ENCODE measurements at places on chromosomes 6 and 20.

DNA sequence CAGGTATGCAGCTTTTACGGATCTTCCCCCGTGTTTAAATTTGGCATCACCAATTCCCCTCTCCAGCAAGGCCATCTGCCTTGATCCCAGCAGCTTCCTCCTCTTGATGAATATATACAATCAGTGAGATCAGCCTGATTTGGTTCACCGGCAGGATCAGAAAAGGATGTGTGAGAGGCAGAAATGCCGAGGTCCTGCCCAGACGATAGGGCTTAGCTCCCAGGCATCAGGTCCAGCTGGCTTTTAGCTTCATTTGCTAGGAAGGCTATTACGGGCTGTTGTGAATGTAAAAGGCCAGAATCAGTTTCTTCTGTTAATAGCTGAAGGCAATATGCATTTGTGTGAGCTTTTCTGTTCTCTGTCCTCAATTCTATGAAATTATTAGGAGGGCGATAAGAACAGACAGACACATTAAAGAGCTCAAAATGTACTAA, 372.8 kb downstream of the BTBD9 start:
- DNase-seq: no peak

DNA sequence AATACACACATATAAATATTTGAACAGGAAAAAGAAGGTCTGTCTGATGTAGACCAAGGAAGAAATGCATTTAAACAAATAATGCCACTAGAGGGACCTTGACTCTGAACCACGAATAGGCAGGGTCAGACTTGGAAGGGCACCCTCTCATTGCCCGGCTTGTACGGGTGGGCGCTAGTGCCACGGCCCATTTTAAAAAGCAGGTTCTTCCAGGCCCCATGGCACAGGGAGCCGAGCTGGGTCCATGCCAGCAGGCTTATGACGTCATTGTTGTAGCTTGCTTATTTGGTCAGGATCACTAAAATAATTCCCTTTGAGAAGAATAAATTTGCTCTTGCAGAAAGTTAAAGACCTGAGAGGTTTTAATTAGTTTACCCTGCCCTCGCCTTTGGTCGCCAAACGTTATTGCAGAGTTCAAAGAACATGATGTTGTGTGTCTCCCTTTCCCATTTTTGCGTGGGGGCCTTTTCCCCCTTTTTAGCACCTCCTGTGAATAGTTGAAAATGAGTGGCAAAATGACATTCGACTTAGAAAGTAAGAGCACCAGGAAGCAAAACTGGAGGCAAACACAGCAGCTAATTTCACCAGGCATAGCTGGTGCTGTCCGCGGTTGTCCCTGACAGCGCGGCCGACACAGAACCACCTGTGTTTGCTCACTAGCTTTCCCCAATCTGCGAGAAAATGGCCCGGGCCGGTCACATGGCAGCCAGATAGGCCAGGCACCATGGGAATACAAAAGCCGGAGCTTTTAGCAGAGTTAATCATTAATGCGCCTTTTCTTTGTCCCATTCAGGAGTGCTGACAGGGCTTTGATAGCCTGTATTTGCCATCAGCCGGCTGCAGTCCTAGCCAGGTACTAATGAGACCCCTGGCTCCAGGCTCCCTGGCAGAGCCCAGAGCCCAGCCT, 93.8 kb downstream of the FOXA2 start:
- DNase-seq: no peak

GRCh38 chr20:24106801-24107445, 118.3 kb upstream of the GGTLC1 start:
- no peak for DNase-seq

DNA sequence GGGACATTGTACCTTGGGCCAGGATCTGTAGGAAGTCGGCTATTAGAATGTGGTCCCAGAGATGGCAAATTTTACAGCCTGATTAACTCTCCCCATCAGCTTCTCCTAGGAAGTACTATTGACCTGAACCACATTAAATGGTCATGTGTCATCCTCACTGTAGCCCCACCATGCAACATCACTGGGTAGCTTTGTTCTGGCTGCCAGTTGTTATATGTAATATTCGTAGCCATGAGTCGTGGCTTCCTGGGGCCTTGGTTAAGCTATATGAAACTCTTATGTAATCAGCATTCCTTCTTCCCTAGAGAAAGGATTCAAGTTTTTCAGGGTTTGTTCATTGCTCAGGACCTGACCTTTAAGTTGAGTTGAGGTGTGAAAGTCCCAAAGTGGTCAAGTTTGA, 125.7 kb downstream of the ANKS1A start:
- no peak for DNase-seq

DNA sequence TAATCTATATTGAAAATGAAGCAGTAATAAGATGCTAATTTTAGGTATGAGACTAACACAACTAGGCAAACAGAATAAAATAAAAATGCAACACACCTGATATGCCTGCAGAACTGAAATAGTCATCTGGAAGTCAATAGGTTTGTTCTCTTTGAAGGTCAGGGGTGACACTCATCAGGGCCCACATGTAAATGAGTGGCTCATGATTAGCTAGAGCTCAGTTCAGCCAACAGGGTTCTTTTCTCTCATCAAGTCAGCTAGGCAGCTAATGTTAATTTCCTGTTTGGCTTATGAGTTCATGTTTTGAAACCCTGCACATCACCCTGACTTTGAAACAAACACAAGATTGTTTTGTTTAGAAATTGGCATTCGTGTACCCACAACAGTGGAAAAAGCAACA, 23.8 kb downstream of the SMLR1 start:
- no peak for DNase-seq

DNA sequence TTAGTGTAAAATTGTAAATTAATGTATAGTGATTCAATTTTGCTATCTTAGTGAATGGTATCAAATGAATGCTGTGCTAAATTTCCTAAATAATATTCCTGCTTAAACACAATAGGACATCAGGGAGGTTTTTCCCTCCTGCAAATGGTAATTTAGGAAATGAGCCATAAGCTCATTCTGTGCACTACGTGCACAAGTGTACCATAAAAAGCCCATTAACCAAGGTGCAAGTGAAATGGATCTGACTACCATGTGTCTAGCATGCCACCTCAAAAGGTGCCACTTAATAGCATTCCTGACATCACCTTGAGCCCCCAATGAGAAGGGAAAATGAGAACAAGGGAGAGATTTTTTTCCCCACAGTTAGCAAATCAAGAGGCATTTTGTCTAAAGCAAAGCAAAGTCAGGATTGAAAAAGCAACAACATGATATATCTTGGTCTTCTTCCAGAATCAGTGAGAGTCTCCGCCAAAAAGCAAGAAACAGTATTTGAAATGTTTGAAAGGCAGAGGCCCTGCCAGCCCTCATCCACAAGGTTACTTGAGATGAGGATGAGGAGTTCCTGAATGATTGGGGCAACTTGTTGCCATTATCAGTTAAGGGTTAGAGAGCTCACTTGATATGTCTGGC, 334.2 kb upstream of the RSPO3 start:
- DNase-seq: no peak

DNA sequence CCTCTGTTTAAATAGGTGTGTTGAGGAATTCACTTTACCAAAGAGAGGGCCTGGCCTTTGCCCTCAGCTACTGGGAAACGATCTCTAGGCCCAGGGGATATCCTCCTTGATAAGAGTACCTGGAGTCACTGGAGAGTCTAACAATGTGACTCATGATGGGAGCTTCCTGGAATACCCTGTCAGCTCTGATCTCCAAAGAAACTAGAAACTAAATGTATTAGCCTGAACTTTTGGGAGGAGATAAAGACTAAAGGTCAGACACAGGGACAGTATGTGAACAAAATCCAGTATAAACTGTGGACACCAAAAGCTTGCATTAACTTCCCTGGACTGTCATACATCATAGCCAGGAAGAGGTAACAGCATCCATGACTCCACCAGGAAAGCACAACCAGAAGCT, 148.5 kb downstream of the RNGTT start:
- no peak for DNase-seq

DNA sequence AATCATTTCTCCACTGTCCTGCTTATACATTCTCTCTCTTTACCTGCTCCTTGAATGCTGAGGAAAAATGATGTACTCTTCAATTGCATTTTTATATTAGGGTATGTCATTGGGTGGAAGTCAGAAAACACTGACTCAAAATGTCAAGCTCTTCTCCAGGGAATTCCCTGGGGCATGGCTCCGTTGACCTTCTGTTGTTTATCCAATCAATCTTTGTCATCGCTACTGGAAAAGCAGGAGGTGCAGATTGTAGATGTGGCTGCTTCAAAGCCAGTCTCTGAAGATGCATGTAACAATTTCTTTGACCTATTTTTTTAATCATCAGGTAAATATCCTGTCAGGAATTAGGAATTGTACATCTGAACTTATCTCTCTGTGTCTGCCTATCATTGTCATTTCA, 63.9 kb upstream of the TENT5A start:
- DNase-seq: no peak

GRCh38 chr20:2713285-2713684, 20.7 kb downstream of the EBF4 start:
- DNase-seq: no peak

Measured in occipital lobe (tissue), 3 donors.